ENCODE measurements at places on chromosomes 1 and 21.

DNA sequence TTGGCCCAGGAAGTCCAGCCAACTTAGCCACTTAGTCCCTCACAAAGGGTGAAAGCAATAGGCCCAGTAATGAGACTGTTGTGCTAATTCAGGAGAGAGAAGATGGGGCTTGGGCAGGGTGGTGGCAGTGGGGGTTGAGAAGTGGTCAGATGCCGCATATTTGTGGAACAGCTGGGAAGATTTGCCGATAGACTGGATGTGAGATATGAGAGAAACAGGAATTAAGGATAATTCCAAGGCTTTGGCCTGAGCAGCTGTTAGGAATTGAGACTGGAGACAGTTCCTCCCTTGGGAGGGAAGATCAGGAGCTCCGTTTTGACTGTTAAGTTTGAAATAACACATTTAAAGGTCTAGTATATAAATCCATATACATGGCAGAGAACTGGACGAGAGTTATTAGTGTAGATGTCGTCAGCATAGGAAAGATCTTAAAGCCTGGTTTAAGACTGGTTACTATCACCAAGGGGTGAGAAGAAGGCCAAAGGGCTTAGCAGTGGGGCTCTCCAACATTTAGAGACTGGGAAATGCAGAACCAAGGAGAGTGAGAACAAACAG is 323.7 kb upstream of the FAM78B start:
- no peak for DNase-seq

DNA sequence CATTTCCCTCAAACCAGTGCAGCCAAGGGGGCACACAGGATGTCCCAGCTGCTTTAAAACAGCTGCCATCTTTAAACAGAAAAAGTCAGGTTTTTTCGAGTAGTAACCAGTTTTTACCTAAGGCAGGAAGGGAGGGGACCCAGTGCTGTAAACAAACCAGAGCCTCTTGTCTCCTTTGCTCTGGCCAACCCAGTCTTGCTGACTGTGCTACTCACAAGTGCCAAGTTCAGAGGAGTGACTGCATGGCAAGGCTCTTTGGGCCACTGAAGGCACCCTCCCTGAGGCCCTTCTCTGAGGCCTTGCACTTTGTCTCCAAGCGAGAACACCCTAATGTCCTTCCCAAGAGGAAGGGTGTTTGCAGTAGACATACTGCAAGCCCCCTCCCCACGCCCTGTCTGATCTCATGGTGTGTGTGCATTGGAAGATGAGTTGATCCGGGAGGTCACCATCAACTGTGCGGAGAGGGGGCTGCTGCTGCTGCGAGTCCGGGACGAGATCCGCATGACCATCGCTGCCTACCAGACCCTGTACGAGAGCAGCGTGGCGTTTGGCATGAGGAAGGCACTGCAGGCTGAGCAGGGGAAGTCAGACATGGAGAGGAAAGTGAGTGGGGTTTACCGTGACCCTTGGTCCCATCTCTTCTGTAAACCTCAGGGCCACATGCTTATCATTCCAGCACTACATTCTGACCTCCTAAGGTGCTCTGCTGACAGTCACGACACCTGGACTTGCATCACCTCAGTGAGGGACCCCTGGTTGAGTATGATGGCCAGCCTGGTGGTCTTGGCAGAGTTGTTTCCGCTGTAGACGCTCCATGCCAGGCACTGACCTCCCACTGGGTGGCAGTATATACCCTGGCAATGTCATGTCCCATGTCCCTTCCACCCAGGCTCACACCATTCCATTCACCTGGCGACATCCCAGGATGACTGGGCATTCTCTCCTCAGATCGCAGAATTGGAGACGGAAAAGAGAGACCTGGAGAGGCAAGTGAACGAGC is 4.7 kb downstream of the DNALI1 start:
- DNase-seq, result no peak

- DNase-seq, result no peak
These were observed 10.6 kb upstream of the CAPZB start for GRCh38 chr1:19495799-19496526.

- DNase-seq, result no peak
These were observed 12.3 kb downstream of the ATP2B4 start for GRCh38 chr1:203638950-203639349.

DNA sequence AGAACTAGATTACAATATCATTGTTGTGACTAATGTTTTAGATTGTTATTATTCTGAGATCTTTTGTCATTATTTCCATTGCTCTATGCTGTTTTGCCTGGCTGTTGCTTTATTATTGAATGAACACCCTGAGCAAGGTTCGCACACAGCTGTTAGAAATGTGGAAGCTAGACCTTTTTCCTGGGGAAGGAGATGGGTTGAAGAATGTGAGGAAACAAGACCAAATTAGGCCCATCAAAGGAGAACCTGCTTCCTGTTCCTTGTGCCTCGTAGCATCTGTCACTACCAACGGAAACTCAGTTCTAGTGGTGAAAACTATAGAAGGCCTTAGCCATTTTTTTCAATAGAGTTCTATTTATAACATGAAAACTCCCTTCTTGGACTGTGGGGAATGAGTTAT is 68.7 kb downstream of the RGL1 start:
- no peak for DNase-seq

GRCh38 chr1:213474054-213474453 is 423.0 kb downstream of the RPS6KC1 start:
- no peak for DNase-seq

GRCh38 chr1:112533029-112533428 is 24.3 kb downstream of the WNT2B start:
- DNase-seq, result no peak

- DNase-seq, result no peak
These were observed 67.2 kb downstream of the SYDE2 start for GRCh38 chr1:85133565-85134159.

DNA sequence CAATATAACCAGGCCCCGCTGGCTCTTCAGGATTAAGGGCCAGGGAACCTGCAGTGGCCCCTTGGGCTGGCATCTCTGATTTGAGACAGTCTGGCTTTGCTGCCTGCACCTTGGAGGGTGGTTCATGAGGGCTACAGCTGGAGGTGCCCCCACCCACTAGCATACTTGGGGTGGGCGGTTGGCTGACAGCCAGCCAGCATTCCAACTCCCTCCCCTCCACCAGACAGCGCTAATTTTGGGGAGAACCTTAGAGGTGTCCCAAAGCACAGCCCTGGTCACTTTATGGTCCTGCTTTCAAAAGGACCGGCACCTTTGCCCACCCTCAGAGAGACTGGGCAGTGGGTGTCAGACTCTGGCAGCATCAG is 180.7 kb upstream of the VAMP3 start:
- DNase-seq, result no peak

GRCh38 chr1:26290882-26291261 is 11.0 kb downstream of the SH3BGRL3 start:
- DNase-seq, result no peak

GRCh38 chr1:237384213-237384612 is 342.2 kb downstream of the RYR2 start:
- DNase-seq, result no peak

- no peak for DNase-seq
These were observed 62.0 kb downstream of the KCNK1 start for GRCh38 chr1:233675893-233676292.

DNA sequence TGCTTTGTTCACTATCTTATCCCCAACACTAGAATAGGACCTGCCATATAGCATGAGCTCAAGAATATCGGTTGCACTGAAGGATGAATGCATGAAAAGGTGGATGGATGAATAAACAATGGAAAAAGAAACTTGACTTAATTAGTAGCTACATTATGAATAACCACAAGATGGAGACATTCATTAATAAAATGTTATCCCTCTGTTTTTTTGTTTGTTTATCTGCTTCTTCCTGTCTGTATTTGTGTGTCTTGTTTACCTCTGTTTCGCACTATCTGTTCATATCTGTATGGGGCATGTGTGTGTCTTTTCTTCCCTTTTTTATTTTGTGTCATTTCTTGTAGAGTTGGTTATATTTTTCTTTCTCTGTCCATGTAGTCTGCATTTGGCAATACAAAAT is 1.1 kb upstream of the OR14I1 start:
- DNase-seq, result no peak

- peak; percentile 76 for DNase-seq
These were observed 42.4 kb downstream of the CTNNBIP1 start for GRCh38 chr1:9867408-9868243.

Data from activated CD8-positive, alpha-beta memory T cell treated with anti-CD3 and anti-CD28 coated beads for 1 hour (primary cell).